ENCODE measurements at places on chromosomes 11 and 22.

DNA sequence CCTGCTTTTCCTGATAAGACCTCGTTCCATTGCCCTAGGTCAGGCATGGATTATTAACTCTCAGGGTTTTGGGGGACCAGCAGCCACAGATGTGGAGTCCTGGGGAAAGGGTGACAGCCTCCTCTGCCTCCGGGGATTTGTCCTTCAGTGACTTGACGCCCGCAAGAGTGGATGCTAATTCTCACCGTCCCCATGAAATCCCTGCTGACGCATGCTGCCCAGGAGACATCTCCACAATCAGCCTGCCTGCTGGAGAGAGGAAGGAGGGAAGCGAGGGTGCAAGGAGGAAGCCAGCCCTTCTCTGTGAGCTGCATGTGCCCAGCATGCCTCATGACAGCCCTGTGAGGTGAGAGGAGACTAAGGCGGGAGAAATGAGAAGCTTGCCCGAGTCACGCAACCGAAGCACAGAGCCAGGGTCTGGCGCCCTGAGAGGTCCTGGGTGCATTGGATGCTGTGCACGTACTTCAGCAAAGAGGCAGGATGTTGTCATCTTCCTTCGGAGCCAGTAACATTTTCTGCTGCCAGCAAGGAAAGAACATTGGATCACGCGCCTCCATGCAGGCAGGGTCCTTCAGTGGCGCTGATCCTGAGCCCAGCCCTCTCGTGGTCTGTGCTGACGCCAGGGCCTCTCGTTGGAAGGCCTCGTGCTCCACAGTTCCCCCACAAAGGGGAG, 27.3 kb upstream of the KRTAP5-6 start:
- no peak for DNase-seq

GRCh38 chr11:25485315-25485714, 846.6 kb upstream of the ANO3 start:
- DNase-seq, result no peak

DNA sequence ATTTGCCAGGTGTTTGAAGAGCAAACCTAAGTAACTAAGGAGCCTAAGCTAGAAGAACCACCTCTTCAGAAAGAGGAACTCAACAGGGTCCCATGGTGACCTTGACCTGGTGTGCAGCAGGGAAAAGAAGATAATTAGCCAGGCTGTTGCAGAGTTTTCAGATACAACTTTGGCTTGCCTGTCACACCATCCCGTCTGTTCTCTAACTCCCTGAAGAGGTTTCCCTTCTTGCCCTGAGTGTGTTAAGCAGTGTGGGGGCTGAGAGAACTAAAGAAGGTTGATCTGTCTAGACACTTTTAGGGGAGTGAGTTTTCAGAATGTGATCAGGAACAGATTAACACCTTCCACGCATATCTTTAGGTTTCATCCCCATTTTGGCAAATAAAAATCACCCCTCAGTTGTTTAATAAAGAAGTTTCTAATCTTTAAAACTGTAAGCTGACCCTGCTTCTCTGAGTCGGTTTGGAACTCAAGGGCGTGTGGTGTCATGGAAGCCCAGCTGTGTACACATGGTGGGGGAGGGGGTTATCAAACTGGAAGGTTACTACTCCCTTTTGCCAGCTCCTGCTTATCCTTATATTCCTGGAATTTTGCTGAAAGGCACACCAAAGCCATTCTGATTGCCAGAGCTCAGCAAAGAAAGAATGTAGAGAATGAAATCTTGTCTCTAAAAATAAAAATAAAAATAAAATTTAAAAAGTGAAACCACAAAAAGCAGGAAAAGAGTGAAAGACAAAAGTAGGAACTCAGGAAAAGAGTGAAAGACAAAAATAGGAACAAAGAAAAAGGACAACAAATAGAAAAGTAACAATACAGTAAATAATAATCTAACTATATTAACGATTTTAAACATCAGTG, 70.2 kb downstream of the DBX1 start:
- no peak for DNase-seq

DNA sequence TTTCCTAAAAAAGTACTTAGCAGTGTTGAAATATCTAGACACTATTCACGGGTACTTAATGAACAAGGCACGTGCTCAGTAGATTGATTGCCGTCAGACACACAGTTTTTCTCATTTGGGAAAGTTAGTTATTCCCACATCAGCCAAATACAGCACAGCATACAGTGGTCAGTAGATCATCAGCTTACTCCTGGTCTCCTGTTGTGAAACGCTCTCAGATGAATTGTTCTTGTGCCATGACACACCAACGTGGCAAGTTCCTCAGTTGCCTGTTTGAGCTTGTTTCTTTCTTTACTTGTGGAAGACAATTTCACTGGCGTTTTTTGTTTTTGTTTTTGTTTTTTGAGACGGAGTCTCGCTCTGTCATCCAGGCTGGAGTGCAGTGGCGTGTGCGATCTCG, 8.6 kb downstream of the TAB1 start:
- DNase-seq, result no peak

DNA sequence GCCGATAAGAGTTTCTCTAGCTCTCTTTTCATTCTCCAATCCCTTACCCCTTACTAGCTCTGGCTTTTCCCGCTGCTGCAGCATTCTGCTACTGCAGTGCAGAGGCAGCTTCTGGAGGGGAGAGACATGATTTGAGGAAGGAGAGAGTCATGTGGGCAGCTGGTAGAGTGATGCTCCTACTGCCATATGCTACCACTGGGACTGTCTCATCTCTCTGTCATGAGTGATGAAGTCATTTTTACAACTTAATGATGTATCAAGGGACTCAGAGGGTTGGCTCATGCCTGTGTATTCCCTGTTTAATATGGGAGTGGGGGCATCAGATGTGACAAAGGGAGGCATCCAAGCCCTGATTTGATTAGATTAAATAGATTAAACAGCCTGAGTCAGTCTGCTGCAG, 11.3 kb downstream of the SLC17A6 start:
- no peak for DNase-seq

DNA sequence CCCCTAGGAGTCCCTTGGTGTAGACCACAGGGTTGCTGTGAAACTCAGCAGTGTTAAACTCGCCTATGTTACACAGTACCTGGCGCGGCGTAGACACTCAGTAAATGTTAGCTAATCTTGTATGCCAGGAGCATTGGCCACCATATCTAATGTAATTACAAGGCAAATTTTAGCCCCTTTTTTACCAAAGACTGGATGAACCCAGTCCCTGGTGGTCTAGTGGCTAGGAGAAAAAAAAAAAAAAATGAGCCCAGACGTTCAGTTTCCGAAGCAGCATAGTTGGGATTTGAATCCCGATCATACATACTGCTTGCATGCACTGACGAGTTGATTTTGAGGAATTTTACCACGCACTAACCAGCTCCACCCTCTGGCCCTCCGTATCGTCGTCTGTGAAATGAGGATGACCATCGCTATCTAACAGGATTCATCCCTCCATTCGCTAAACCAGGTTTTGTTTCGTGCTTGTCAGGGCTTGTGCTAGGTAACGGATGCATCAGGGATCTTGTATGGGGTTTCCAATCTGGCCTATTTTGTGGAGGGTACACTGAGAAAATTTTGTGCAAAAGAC, 688 bp downstream of the PTS start:
- DNase-seq, result no peak

- DNase-seq, result no peak
Measured at GRCh38 chr11:119590651-119591351, 138.2 kb downstream of the NECTIN1 start.

GRCh38 chr11:125621995-125622394, 3.0 kb upstream of the CHEK1 start:
- DNase-seq, result no peak

DNA sequence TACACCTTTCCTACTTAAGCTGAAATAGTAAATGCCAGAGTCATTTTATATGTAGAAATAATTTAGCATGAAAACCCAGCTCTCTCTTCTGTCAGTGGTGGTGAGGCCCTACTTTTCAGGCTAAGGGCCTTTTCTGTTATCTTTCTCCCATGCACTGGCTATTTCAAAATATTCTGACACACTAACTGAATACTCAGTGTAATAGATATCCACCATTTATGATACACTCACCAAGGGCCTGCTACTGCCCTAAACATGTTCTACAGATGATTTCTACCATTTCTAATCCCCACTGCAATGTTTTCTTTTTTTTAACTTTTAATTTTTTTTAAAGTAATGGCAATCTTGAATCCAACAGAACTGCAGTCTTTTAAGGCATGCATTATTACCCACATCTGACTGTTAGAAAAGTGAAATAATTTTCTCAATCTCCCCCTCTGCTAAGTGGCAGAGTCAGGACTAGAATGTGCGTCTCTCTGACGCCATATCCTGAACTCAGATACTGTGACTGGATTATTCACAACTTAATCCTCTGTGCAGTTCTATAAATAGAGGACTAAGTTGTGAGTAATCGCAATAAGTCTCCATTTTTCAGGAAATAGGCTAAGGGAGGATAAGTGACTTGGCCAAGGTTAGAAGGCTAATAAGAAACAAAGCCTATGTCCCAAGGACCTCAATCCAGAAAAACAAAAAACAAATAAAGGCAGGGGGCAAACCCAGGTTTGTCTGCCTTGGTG, 44.0 kb downstream of the GRAMD1B start:
- DNase-seq, result no peak

DNA sequence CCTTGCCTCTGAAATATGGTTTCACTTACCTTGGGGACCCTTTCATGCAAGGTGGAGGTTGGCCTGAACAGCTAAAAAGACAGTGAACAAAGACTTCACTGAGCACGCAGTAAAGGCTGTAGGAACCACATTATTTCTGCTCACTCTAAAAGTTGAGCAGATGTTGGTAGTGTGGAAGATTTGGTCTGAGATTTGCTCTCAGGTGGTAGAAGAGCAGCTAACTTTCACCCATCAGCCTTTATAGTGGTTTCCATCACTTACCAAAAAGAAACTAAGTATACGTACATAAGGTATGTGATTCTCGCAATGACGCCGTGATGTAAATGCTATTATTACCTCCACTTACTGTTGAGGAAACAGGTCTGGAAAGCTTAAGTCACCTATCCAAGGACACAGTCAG, 47.3 kb downstream of the PRR5L start:
- DNase-seq, result no peak

GRCh38 chr22:31211862-31212730, at the start of gene LIMK2:
Gene LIMK2, plus strand, starts transcription at chr22:31212298. Its CDS starts 111 bp downstream, at chr22:31212409.
- DNase-seq, result peak; percentile 93

DNA sequence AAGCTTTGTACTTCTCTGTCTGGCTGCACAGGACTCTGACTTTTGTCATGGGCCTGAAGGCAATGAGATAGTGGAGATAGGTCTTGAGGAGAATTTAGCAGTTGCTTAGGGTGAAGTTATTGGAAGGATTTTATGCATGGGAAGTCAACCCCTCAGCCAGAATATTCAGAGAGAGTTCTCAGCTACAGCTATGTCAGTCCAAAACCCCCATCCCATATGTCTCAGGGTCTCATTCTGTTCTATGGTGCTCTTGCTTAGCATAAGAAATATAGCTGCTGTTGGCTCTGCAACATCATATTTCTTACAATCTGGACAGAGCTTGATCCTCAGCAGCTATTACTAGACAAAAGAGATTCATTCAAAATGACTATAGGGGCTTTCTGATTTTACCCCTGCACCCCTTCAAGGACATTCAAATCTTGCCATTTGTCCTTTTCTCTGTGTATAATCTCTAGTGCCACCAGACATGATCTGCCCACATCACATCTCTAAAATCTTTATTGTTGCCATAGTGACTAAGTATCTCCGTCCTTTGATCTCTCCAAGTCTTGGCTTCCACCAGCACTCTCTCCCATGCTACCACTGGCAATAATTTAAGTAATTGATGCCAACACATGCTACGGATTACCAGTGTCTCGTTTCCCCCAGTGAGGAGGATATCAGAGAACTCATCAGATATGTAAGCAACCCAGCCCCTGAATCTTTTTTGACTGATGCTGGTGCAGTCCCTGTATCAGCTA, 327.1 kb upstream of the ISX start:
- DNase-seq, result no peak

DNA sequence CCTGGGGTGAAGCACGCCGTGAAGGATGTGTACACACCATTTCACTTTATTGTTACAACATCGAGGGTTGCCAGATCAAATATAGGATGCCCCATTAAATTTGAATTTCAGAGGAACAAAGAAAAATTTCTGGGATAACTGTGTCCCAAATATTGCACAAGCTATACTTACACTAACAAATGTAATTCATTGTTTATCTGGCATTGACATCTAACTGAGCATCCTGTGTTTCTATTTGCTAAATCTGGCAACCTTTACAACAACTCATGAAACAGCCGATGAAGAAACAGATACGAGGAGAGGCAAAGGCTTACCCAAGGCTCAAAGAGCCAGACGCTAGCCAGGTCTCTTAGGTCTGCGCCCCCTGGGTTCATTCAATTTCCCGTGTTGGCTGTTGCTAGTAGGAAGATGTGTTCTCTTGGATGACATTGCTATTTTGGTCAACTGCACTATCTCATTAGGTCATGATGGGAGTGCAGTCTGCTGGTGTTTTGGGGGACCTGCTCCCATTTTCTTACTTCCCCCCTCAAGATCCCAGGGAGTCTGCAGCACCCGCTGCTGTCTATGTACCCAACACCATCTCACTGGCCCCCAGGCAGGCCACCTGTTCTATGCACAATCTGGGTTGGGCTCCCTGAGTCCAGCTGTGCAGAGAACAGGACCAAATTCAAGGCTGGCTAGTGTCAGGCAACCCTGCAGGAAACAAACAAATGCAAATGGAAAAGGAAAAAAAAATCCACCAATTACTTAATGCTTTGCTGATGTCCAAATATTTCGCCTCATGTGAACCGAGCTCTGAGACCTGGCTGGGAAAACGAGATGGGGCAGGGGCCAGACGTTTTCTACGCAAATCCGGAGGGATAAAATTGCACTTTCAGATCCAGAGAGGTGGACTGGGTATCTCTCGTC, 560.9 kb downstream of the MIAT start:
- no peak for DNase-seq

DNA sequence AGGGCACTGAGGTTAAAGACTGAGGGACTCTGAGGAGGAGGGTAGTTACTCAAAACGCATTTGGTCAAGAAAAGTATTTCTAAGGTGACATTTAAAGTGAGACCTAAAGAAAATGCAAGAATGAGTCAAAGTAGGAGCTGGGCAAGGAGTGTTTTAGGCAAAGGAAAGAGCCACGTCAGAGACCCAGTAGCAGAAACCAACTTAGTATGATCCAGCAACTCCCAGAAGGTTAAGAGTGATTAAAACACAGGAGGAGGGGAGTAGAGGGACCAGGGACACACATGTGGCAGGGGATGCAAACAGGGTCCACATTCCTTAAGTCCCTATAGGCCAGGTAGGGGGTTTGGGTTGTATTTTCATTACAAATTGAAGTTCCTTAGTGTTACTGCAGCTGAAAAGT, 24.3 kb upstream of the CCDC34 start:
- no peak for DNase-seq

GRCh38 chr11:85787809-85788760, 22.9 kb downstream of the SYTL2 start:
- no peak for DNase-seq

DNA sequence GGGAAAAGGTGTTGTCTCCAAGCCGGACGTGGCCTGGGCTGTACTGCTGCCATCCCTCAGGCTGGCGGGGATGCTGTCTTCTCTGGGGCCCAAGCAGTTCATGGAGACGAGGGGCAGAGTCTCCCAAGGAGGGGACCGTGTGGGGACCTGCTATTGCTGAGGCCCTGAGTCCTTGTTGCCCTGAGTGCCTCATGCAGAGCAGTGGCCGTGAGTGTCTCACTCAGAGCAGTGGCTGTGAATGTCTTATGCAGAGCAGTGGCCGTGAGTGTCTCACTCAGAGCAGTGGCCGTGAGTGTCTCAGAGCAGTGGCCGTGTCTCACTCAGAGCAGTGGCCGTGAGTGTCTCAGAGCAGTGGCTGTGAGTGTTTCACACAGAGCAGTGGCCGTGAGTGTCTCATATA, 54.7 kb downstream of the GRAMD4 start:
- DNase-seq, result no peak

Measured in immature natural killer cell (primary cell).